ENCODE measurements at places on chromosomes 7 and 10.

GRCh38 chr10:29379208-29379607, 90.3 kb downstream of the LYZL1 start:
- no peak for DNase-seq

DNA sequence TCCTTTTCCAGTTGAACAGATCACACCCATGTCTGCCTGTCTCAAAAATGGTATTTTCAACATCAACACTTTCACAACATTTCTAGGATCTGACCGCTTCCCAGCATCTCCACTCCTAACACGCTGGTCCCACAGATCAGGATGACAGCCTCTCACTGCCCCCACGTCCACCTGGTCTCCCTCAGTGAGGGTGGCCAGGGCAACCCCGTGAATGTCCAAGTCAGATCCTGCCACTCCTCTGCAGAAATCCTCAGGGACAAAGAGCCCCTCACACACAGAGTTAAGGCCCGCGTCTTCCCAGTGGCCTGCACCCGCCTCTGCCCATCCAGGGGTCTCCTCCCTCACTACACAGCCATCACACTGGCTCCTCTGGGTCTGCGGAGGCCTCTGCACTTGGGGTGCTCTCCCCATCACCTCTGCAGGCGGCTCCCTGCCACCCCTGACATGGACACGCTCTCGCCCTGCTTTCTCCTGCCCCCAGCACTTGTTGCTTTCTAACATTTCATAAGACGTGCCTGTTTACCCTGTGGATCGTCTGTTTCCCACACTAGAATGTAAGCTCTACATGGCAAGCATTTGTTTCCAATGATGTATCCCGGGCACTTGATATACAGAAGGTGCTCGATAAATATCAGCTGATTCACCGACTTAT, 20.0 kb downstream of the GNA12 start:
- DNase-seq, result no peak

DNA sequence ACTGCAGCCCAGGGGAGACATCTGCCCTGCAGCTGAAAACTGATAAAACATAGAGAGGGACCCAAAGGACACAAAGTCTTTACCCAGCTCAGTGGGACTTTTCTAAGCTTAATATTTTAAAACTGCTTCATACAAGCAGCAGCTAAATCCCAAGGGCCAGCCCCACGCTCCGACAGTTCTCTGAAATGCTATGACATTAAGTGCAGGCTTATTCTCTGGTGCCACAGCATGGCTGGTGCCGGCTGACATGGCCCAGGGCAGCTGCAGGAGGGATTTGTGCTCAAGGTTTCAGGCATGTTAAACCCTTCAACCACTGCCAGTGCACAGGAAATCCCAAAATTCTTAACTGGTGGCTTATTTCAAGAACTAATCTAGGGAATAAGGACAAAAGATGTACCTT, 170.9 kb downstream of the PARD3 start:
- no peak for DNase-seq

- no peak for DNase-seq
Measured at GRCh38 chr10:95305606-95306317, 15.0 kb upstream of the PDLIM1 start.

GRCh38 chr7:117661328-117661727, 181.5 kb downstream of the CFTR start:
- no peak for DNase-seq

GRCh38 chr10:131073469-131074035, 238.0 kb downstream of the TCERG1L start:
- DNase-seq, result no peak

DNA sequence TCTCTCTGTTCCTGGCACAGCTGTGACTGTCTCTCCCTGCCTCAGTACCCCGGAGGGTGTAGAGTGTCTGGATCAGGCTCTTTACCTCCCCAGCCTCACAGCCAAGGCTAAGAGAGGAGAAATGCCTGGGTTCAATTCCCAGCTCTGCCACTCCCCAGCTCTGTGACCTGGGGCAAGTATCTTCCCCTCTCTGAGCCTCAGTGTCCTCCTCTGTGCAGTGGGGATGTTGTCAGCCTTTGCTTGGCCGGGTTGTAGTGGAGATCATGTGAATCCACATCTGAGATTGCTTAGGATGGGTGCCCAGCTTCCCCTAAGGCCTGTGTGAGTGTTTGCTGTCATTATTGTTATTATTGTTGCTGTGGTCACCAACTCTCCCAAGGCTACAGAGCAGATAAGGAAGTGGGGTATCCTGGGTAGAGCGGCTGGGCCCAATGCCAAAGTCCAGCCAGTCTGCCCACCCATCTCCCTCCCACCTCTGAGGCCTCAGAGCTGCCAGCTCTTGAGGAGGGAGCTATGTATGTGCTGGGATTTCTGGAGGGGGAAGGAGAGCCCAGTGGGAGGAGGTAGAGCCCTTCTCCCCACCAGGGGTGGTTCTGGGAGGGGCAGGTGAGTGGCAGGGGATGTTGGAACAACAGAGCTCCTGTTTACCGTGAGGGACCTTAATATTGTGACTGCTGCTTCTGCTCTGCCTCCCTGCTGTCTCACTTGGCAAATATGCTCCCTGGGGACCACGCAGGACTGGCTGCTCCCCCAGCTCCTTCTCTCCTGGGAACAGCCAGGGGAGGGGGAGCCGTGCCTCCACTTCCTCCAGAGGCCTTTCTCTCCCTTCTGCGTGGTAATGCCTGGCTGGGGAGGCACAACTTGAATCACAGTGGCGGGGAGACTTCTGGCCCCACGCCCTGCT, 170.5 kb downstream of the RPS24 start:
- no peak for DNase-seq

GRCh38 chr10:33938001-33938400, 603.5 kb upstream of the NRP1 start:
- DNase-seq, result no peak

DNA sequence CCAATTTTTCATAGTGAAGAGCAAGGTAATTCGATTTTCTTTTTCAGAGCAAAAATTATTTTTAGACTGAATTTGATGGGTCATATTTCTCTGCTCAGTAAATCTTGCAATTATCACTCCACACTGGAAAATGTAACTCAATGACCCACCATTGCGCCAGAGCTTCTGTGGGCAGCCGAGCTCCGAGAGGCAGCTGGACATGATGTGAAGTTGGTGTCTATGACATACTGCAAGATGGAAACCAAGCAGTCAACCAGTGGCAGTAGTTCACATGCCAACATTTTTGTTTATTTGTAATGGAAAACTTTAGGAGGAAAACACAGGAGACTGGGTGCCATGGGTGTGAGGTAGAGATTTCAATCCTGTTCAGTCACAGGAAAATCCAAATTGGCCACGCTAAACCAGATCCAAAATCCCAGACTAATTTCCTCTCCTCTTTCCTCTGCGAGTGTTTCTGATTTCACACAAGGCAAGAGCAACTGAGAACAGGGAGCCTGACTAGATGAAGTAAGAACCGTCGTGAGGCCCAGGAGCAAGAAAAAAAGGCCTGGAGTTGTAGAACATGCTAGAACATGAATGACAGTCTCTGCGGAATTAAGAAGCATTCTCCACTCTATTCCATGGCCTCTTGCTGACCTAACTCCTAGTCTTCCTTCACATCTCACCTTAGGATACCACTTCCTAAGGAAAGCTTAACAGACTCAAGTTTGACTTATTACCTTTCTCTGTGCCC, 39.3 kb downstream of the CALD1 start:
- no peak for DNase-seq
